ENCODE measurements at places on chromosomes 1 and 21.

DNA sequence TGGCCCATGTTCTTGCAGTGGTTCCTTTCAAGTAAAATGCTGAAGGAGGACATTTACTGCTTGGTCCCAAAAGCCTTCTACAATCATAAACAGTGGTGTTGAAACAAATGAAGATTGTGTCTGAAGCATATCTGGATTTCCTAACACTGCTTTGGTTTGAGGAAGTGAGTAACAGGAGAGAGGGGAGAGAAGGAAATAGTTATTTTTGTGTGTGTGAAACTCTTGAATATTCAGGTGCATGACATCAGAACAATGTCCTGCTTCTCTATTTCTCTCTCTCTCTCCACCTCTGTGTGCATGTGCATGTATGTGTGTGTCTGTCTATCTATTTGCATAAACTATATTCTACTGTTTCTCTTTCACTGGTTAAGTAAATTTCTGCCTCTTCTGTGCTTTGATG lies 61.4 kb upstream of the TNFSF18 start:
- no peak for DNase-seq

- no peak for DNase-seq
These were observed 4.1 kb downstream of the UQCRHL start for GRCh38 chr1:15803380-15803779.

DNA sequence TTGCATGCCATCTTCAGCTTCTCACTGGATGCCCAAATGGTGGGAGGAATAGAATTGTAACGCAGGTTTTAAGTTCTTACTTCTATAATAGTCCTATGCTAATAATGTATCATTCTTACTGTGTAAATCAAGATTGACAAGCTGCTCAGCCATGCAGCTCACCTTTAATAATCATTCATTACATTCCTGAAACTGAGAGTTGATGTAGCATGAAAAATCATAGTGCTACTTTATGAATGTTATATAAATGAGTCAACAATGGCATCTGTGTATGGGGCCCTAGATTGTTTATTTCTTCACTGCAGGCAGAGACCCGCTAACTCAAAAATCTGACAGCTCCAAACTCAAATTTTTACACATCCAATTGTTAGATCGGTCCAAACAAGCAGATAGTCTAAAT lies 34.4 kb downstream of the FH start:
- no peak for DNase-seq

GRCh38 chr1:206816390-206817287 lies 44.3 kb upstream of the IL10 start:
- no peak for DNase-seq

GRCh38 chr1:108503062-108503733 lies 53.1 kb downstream of the NBPF6 start:
- DNase-seq = no peak

- DNase-seq = no peak
These were observed 146.8 kb upstream of the DPT start for GRCh38 chr1:168875831-168876230.

GRCh38 chr1:68232289-68233148 lies at the start of gene WLS:
Gene WLS (minus strand): TSS chr1:68232523. CDS start chr1:68232299, 224 bp downstream.
- DNase-seq = peak; percentile 33

- no peak for DNase-seq
These were observed 54.6 kb upstream of the POU2F1 start for GRCh38 chr1:167165948-167166689.

GRCh38 chr1:42586016-42586415 lies 72.2 kb upstream of the PPIH start:
- DNase-seq = no peak

DNA sequence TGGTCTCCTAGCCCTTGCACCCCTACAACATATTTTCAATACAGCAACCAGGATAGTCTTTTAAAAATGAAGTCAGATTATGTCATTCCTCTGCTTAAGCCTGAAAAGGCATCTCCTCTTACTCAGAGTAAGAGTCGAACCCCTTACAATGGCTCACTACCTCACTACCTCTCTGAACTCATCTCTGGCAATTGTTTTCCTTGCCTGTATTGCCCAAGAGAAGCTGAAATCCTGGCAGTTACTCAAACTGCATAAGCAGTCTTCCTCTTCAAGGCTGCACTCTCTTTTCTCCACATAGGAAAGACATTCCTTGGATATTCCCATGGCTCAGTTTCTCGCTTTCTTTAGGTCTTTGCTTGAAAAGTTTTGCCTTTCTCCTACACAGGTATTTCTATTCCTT lies 22.7 kb downstream of the CLDN8 start:
- DNase-seq = no peak

- no peak for DNase-seq
These were observed 47.8 kb upstream of the PCBP3 start for GRCh38 chr21:45595574-45596295.

GRCh38 chr1:86747304-86747703 lies 42.9 kb downstream of the SH3GLB1 start:
- DNase-seq = no peak

DNA sequence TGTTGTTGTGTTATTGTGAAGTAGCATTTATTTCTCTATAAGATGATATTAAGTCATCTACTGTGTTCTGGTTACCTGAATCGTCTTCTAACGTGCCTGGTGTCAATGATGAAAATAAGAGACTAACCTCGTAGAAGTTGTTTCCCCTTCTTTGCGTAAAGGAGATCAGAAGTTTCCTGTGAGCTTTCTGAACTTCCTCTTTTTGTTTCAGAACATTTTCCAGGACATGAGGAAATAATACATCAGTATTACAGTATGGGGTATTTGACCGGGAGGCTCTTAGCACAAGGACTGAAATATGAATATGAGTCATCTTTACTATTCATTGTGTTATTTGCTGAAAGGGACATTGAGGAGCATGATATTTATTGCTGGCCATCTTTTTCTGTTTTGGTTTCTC lies 1.3 kb downstream of the ST6GALNAC3 start:
- no peak for DNase-seq

GRCh38 chr1:155250633-155251449 lies 4.4 kb downstream of the ENTREP3 start:
- peak; percentile 98 for DNase-seq

DNA sequence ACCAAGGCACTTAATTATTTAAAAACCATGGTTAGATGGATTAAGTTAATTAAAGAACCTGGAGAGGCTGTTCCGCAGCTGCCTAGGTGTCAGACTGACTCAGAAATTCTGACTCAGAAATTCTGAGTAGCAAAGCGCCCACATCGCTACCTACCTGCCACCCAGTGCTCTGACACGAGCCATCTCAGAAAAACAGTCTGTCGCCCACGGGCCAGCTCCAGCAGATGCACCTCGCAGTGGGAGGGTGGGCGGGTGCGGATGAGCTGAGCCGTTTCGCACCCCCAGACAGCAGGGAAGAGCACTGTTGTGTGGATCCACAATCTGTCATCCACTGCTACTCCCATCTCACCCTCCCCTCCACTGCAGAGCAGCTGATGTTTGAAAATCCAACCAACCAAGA lies 13.5 kb downstream of the KCNK1 start:
- DNase-seq = no peak

DNA sequence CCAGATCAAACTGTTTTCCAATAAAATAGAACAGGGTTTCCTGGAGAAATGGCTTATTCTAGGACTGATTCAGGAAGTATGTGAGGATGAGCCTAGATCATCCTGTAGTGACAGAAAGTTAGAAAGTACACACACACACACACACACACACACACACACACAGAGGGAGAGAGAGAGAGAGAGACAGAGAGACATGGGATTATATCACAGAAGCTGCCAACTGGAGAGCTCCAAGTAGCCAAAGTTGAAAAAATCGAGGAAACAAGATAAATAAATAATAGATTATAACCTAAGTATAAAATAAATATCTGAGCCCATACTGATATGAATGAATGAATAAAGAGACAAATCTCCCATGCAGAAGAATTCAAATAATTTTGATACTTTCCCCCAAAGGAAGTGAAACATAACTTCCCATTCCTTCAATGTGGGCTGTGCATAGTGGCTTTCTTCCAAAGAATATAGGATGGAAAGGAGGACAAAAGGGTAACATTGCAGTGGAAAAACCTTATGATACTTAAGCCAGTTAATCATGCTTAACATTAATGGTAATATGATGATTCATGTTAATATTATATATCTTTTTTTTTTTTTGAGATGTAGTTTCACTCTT lies 171.6 kb downstream of the NTPCR start:
- no peak for DNase-seq

- no peak for DNase-seq
These were observed 139.4 kb downstream of the LRRC7 start for GRCh38 chr1:69707103-69707502.

DNA sequence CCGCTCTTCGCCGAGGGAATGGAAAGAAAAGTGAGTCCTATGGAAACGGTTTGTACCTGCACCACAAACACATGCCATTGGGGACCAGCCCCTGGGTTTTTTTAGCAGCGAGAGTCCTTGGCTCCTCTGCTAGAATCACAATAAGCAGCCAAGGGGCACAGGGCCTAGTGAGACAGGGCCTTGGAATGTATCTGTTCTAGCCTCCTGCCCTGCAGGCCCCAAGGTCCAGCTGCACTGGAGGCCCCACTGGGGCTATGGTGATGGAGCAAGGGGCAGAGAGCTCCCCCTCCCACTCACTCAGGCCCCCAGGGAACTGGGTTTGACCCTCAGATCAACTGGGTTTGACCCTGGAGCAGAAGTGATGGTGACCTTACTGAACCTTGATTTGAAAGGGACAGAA lies 14.4 kb downstream of the SHISA4 start:
- no peak for DNase-seq

GRCh38 chr1:205687242-205687641 lies 6.9 kb upstream of the SLC45A3 start:
- no peak for DNase-seq

GRCh38 chr1:235648954-235649367 lies 623 bp downstream of the GNG4 start:
- peak; percentile 70 for DNase-seq

DNA sequence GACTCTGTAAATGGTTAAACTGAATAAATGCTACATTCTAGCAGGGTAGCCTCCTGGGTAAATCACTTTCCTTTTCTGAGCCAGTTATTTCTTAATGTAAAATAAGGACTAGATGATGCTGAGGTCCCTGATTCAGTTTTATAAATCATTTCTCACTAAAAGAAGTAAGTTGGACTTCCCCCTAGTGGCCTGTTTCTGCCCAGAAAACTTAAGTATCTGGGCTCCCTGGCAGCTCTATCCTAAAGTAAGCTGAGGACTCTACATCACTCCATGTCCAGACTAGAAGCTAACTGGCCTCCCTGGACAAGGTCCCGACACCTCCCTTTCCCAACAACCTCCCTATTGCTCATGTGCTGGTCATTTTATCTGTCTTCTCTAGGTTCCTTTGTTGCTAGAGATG lies 3.0 kb downstream of the GPN2 start:
- peak; percentile 51 for DNase-seq

- DNase-seq = no peak
These were observed 392 bp upstream of the DMRTA2 start for GRCh38 chr1:50423670-50424000.

DNA sequence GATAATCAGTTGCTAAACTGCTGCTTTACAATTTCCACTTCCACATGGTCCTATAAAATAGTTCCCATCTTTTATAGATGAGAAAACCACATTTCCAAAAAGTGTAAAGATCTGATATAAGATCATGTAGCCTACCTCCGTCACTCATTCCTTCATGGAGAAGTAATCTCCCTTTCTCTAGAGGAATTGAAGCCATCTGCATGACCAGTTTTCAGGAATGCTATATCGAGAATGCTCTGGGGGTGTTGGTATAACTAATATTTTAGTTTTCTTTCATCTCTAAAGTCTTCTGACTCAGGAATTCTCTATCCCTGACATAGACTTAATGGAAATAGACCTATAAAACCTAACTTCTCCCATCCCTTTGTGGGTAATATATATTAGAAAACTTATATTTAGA lies 173.0 kb upstream of the UBE2U start:
- DNase-seq = no peak

GRCh38 chr21:45334591-45335081 lies 46.9 kb upstream of the POFUT2 start:
- no peak for DNase-seq

DNA sequence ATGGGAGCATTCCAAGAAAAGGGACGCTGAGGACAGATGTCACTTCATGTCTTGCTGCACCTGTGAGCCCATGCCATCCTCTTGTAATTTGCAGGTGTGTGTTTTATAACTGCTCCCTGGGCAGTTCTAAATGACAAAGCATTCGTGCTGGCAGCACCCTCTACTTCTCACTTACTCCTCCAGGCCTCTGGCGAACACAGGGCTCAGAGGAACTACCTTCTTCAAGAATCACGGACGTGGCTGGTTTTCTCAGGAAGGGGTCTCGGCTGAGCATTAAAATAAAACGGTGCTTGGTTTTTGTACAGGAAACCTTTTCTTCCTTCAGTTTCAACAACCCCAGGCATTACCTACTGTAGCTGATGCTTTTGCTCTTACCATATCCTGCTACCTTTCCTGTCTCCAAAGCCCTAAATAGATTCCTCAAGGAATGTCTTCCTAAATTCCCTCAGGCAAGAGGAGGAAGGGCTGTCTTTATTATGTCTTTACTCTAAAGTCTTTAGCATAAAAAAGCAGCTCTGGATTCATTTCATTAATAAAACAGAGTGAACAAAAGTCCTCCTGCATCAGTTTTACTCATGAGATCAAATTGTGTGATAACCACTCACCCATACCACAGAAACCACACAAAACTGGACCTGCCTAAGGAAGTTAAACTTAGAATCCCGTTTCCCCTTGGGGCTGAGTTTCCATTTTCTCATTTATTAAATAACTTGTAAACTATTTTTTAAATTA lies 79.0 kb upstream of the MAP10 start:
- DNase-seq = no peak

DNA sequence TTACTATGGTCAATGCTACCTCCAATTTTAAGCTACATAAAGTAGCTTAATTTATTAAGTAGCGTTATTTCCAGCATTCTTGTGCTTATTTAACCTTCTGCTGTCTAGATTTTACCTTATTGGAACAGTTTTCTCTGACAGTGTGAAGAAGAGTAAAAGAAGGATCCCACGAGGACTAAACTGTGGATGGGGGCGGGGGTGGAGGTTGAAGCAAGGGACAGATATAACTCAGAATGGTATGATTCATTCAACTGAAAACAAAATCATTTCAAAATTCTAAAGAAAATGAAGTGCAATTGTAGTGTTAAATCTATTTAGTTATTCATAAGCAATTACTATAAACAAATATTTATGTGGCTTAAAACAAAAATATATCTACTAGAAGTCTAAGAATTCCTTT lies 11.5 kb upstream of the VAV3 start:
- DNase-seq = no peak

DNA sequence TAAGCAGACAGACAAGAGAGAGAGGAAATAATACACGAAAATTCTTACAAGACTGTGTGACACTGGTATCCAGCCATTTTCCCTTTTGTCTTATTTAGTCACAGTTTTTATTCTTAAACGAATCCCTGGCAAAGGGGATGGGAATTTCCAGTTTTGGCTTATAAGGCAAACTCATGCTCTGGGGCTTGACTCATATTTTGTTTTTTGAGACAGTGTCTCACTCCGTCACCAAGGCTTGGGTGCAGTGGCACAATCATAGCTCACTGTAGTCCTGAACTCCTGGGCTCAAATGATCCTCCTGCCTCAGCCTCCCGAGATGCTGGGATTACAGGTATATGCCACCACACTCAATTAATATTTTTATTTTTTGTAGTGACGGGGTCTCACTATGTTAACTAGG lies 31.9 kb downstream of the PTGER3 start:
- no peak for DNase-seq

- DNase-seq = no peak
These were observed 30.3 kb downstream of the NHLH2 start for GRCh38 chr1:115810609-115811008.
